ENCODE measurements at places on chromosomes 3 and 15. TPM values are rescaled to one million over a fixed set of nuclear protein-coding genes. Genes with fewer than 3 reads are reported as not detected.

Gene COPS2
- total RNA-seq, result 32.9 TPM

Gene SORD
- 11.3 TPM for total RNA-seq

Gene LCTL
- not detected for total RNA-seq

Gene SPATA12
- total RNA-seq, result not detected

Gene CIAO2A
- 53.0 TPM for total RNA-seq

Gene OCA2
- total RNA-seq, result 0.26 TPM

Gene NFKBIZ
- 40.3 TPM for total RNA-seq

Gene TMEM158
- 1.3 TPM for total RNA-seq

Gene SHF
- 0.77 TPM for total RNA-seq

Gene TRPC1
- total RNA-seq, result 3.9 TPM

Gene CD80
- not detected for total RNA-seq

Gene GBE1
- 114 TPM for total RNA-seq

Gene COX5A
- total RNA-seq, result 66.6 TPM

Gene TRAT1
- not detected for total RNA-seq

Gene FBXL2
- 9.1 TPM for total RNA-seq

Gene NANOGP8
- total RNA-seq, result not detected
